Naive thymus-derived CD4-positive, alpha-beta T cell (primary cell): ENCODE measurements at places on chromosomes 2 and 18. TPM values are rescaled to one million over a fixed set of nuclear protein-coding genes. Genes with fewer than 3 reads are reported as not detected.

LRP2 gene
- 0.10 and 0.15 TPM in 2 replicates for total RNA-seq

DNA sequence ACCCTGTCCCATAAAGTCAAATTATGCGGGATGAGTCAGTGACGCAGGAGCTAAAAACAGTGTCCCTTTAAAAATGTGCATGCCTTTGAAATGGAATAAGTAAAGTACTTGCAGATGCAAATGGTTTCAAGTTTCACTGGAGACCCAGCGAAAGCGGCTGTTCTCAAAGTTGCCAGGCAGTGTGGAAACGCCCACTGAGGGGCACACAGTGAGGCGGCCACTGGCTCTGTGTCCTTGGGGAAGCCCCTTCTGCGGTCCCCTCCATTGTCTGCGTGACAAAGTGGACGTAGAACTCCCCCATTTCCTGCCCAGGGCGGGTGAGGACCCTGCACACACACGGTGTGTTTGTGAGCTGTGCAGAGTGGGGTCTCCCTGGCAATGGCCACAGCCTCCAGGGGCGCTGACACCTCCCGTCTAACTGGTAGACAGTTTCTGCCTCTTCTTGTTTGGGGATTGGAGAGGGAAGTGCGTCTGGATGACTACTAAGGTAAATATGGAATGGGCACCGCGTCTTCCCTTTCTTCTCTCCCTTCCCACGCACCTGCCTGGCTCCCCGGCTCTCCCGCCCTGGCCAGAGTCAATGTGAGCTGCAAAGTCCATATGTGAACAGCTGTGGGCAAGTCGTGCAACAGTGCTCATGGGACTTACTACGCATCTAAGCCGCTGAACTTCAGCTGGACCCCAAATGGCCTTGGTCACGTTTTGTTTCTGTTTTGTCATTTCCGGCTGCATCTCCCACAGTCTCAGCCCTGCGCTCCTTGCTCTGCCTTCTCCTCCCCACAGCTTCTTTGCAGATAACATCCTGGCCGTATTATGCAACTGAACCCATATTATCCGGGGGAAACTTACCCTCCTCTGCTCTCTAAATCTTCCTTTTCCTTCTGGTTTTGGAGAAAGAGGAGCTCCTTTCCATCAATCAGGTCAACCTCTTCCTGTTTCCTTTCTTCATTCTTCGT lies 33.7 kb upstream of the ZNF516 start:
- no peaks in the 10 kb centered on the region for H3K4me1 ChIP-seq
- no peak overlapping the region for H3K4me3 ChIP-seq
- H3K27ac ChIP-seq: no peak overlapping the region
- DNase-seq: no peak
- no peaks in the 10 kb centered on the region for H3K36me3 ChIP-seq

GRCh38 chr2:88950010-88950409 lies 258.5 kb downstream of the RPIA start:
- peak; percentile 11 for DNase-seq
- H3K27ac ChIP-seq: no peak overlapping the region
- H3K36me3 ChIP-seq: no peaks in the 10 kb centered on the region
- no peak overlapping the region for H3K4me3 ChIP-seq

- no peak overlapping the region for H3K4me3 ChIP-seq
- no peaks in the 10 kb centered on the region for H3K4me1 ChIP-seq
- DNase-seq: no peak
Measured at GRCh38 chr2:140551287-140551686, 1579.5 kb downstream of the LRP1B start.

PARD6G gene
- total RNA-seq: 0.07 TPM in 1 of 2 replicates, not detected in the other

UGT1A4 gene
- total RNA-seq: not detected in 2 replicates

- no peak overlapping the region for H3K4me3 ChIP-seq
- no peaks in the 10 kb centered on the region for H3K27me3 ChIP-seq
- H3K36me3 ChIP-seq: no peaks in the 10 kb centered on the region
- H3K27ac ChIP-seq: no peak overlapping the region
- no peaks in the 10 kb centered on the region for H3K4me1 ChIP-seq
Measured at GRCh38 chr2:120990451-120990871, 254.8 kb downstream of the GLI2 start.

GRCh38 chr2:104447831-104448434 lies 406.0 kb upstream of the POU3F3 start:
- peaks cover 6% of the 10 kb centered on the region for H3K4me1 ChIP-seq
- no peak overlapping the region for H3K27ac ChIP-seq
- H3K36me3 ChIP-seq: no peaks in the 10 kb centered on the region
- peak; percentile 20 for DNase-seq

DNA sequence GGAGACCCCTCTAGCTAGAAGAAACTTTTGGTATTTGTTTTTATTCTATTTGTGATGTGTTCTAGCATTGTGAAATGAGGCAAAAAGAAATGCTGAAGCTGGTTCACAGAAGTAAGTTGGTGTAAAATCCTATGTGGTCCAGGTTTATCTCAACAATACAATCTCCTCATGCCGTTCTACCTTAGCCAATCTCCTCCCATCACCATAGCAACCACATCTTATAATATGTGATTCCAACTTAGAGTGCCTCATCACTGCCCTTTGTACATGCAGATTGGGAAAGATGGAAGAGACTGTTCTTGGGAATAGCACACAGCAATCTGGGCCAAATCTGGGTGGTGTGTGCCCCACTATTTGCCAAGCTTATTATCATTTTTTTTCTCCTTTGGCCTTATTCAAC lies 30.3 kb downstream of the DPP10 start:
- no peaks in the 10 kb centered on the region for H3K36me3 ChIP-seq
- no peak overlapping the region for H3K4me3 ChIP-seq
- no peaks in the 10 kb centered on the region for H3K4me1 ChIP-seq
- H3K27ac ChIP-seq: no peak overlapping the region
- no peaks in the 10 kb centered on the region for H3K27me3 ChIP-seq

- H3K4me3 ChIP-seq: no peak overlapping the region
- H3K27me3 ChIP-seq: no peaks in the 10 kb centered on the region
- no peak overlapping the region for H3K27ac ChIP-seq
- H3K36me3 ChIP-seq: no peaks in the 10 kb centered on the region
- H3K4me1 ChIP-seq: no peaks in the 10 kb centered on the region
Measured at GRCh38 chr2:226475650-226476049, 324.0 kb downstream of the IRS1 start.

LCT gene
- total RNA-seq: not detected

DNA sequence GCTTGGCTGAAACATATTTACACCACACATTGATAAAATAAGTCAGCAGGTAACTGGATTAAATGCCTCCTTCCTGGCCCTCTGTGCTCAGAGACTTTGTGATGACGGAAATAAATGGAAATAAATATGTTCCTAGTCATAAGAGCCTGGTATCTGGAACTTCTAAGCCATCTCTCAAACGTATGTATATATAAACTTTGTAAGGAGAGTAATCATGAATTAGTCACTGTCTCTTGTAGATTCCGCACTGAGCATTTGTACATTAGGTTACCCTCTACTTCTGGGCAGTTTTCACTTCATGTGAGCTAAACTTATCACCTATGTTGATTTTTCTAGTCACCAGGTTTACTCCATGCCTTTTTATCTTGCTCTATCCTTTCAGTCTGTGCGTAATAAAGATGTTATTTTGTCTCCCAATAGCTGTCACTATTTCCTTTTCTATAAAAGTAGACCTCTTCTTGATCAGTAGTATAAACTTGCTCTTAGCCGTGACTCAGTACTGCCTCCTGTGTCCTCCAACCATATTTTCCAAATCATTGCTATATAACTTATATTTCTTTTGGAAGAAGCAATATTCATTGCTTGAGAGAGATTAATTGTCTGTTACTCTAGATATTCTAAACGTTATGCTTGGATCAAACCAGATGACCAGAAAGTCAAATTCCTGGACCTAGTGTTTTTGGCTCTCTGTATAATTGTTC lies 53.2 kb downstream of the FEZ2 start:
- no peak overlapping the region for H3K27ac ChIP-seq
- H3K36me3 ChIP-seq: no peaks in the 10 kb centered on the region
- DNase-seq: no peak
- no peaks in the 10 kb centered on the region for H3K27me3 ChIP-seq

CNTNAP5 gene
- not detected for total RNA-seq

GRCh38 chr2:15565994-15566671 lies 5.0 kb upstream of the NBAS start:
- no peak overlapping the region for H3K4me3 ChIP-seq
- no peak overlapping the region for H3K27ac ChIP-seq
- no peaks in the 10 kb centered on the region for H3K4me1 ChIP-seq
- no peaks in the 10 kb centered on the region for H3K36me3 ChIP-seq
